CD8-positive, alpha-beta memory T cell (primary cell): ENCODE measurements at places on chromosomes 13 and 19. TPM values are rescaled to one million over a fixed set of nuclear protein-coding genes. Genes with fewer than 3 reads are reported as not detected.

DNA sequence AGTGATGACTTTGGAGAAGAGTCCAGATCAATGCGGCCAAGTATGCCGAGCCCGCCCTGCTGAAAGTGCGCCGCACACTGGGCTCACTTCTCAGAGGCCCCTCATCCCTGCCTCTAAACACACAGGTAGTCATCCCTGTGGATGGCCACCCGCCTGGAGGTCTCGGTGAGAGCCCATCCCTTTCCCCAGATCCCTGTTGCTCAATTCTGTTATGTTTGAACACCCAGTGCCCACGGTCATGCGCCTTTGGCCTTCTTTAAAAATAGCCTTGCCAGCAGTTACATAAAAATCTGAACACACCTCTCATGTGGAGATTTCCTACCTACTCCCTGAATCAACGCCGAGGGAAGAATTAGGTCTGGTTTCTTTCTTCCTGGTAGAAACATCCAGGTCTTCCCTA lies 11.9 kb downstream of the ELAVL1 start:
- DNase-seq, result no peak

GRCh38 chr19:10784257-10784656 lies 51.8 kb downstream of the TMED1 start:
- no peak for DNase-seq

DNA sequence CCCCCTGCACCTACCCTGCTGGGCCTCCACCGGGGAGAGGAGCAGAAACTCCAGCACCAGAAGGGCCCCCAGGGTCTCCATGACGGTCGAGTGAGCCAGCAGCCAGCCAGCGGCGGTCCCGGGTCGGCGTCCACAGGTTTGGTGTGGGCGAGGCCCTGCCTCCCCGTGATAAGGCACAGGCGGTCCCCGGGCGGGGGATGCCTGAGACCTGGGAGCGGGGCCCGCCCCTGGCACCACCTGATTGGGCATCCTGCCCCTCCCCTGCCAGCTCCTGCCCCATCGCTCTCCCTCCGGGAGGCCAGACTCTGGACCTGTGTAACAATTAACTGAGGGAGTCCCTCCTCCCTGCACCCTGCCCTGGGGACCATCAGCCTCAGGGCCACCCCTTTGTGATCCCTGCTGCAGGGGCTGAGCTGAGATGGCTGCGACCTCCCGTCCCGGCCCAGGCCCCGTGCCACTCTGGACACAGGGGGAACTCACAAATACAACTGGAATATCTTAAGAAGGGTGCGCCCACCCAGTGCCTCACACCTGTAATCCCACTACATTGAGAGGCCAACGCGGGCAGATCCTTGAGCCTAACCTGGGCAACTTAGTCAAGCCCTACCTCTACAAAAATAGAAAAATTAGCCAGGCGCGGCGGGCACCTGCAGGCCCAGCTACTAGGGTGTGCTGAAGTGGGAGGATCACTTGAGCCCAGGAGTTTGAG lies at the start of gene SMIM24:
TSS of gene SMIM24 (minus strand) at position 143 of the 709 bp plus-strand sequence. CDS start at position 81, 62 bp downstream.
- no peak for DNase-seq

GRCh38 chr13:101127741-101128353 lies 288.5 kb downstream of the NALCN start:
- DNase-seq, result no peak

GRCh38 chr19:403221-404027 lies 5.5 kb downstream of the C2CD4C start:
- DNase-seq, result no peak

- DNase-seq, result no peak
These were observed 485.2 kb downstream of the ZNF536 start for GRCh38 chr19:30857388-30857787.

DNA sequence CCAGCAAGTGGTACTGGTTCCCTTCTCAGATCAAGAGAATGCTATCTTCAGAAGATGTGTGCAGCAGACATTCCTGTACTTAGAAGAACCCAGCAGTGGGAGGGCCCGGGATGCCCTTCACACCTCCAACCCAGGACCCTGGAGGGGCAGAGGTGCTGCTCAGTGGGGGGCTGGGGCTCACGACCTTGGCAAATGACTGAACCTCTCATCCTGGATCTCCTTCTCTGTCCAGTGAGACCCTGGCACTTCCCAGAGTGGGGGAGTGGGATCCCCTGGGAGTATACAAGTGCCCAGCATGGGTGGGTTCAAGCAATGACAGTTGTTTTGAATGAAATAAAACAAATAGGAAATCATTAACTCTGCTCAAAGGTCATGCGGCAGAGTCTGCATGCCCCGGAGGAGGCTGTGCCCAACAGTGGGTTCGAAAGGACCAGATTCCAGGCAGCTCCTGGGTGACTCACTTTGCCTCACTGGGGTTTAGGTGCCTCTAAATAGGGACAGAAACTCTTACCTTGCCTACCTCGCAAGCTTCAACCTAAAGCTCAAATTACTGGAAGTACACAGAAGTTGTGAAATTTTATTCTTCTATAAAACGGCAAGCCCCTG lies 26.9 kb downstream of the GGACT start:
- no peak for DNase-seq

DNA sequence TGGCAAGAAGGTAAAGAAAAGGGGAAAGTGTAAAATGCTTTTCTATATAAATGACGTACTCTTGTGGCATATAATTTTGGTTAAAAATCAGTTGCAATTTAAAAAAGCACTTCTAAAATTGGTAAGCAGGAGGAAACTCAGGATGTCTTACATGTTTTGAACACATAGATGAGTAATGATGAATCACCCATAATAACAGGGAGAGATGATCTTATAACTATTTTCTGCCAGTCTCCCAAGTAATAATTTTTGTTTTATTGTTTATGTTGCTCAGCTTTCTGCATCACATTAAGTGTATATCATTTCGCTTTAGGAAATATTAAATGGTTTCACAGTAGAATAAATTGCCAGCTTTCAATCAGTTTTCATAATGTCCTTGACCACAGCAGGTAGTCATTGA lies 1430.7 kb upstream of the PCDH20 start:
- no peak for DNase-seq

DNA sequence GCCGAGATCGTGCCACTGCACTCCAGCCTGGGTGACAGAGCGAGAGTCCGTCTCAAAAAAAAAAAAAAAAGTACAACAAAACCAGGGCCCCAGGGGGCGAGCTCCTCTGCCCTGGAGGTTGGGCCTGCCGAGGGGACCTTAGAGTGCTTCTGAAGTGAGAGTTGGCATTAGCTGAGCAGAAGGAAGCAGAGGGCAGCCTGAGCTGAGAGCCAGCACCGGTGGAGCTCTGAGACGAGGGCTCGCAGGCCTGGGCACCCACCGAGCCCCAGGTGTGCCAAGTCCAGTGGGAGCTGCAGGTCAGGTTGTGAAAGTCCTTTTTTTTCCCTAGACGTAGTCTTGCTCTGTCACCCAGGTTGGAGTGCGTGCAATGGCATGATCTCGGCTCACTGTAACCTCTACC lies 46.0 kb downstream of the KDM4B start:
- no peak for DNase-seq

DNA sequence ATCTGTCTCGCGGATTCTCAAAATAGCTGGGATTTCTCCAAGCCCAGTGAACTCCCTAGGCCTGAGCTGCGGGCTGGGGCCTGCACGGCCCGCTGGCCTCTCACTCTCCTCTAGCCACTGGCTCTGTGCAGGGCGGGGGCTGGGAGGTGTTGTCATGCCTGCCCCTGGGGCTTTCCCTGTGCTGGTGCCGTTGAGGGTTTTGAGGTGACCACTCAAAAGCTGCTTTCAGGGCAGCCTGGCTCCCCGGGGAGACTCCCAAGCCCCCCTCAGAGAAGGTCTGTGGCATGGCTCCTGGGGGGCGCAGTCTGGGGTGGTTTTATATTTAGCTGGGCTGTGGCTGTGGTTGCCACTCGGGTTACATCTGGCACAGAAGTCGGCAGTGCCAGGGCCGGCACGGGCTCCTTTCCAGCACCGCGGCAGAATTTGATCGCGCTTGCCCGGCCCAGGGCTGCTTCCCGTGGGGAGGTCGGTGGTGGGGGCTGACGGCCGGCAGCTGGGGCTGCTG lies 10.0 kb downstream of the NDUFB7 start:
- DNase-seq, result peak; percentile 17

GRCh38 chr19:50486823-50487515 lies 10.3 kb upstream of the GARIN5A start:
- peak; percentile 27 for DNase-seq

DNA sequence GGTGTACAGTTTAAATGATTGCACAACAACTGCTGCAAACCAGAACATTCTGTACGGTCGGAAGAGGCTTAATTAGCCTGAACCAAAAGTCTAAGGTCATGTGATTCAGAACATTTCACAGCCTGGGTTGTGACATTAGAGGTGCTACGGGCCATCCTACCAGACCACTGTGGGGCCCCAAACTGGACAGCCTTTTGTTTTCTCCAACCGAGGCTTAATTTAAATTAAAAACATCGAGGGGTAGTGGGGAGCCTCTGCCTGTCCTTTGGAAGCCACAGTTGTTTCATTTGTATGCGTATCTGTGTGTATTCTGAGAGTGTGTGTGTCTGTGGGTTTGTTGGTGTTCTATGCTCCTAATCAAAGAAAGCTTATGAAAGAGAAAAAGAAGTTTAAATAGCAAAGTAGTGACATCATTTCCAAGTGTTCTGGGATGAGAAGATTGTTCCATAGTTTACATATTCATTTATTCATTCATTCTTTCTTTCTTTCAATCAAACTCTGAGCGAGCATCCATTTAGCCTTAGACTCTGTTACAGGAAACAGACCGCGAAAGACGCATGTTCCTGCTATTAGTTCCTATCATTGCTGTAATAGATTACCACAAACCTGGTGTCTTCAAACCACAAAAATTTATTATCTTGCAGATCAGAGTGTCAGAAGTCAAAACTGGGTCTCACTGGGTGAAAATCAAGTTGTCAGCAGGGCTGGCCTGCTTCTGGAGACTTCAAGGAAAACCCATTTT lies 444.8 kb downstream of the FOXO1 start:
- peak; percentile 70 for DNase-seq

DNA sequence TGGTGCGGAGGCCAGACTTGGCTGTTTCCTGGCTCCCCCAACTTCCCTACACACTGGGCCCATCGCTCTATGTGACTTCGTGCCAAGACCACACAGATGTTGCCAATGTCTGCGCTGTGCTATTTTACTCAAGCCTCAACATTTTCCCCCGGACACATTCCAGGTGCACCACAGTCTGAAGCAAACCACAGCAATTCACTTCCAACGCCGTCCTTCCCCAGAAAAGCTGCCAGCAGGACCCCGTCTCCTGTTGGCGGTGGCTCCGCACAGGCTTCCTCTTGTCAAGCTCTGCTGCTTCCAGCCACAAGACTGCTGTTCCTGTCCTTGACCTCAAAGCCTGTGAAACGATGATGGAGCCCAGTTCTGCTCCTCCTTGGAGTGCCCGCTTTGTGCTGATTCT lies 100.7 kb downstream of the CRYL1 start:
- DNase-seq, result no peak

- DNase-seq, result no peak
These were observed 346.6 kb downstream of the TBC1D4 start for GRCh38 chr13:75135325-75135825.

- no peak for DNase-seq
These were observed 17.9 kb downstream of the BTBD2 start for GRCh38 chr19:1997353-1998233.

DNA sequence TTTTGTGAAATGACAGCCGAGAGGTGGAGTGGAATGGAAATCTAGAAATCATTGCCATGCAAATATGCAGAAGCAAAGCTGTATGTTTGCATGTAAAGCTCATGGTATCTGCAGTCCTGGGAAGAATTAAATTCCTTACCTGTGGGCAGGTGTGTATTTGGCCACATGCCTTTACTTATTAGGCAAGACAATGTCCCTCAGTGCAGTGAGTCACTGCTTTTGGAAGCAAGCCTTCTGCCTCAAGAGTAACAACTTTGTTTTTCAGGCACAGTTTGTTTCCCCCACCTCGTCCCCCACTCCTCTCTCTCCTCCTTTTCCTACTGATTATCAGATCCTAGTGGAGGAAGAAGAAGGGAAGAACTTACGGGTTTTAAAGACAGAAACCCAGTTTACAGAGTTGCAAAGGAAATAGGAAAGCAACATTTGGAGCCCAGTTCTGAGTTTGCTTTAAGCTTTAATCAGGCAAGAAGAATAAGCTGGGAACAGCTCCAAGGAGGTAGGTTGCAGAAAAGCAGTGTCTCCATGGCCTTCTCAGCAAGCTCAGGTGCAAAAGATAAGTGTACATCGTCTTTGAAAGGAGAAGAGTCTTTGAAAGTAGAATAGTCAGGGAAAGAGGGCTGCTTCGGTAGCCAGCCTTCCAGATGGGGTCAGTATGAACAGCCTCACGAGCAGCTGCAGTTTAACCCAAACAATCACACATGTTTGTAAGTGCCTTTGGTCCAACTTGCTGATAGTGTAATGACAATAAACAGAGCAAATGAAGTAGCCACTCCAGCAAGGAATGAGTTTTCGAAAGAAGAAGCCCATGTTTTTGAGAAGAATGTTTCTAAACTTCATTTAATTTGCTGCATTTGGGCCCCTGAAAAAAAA lies 190.1 kb downstream of the KLF5 start:
- DNase-seq, result no peak

DNA sequence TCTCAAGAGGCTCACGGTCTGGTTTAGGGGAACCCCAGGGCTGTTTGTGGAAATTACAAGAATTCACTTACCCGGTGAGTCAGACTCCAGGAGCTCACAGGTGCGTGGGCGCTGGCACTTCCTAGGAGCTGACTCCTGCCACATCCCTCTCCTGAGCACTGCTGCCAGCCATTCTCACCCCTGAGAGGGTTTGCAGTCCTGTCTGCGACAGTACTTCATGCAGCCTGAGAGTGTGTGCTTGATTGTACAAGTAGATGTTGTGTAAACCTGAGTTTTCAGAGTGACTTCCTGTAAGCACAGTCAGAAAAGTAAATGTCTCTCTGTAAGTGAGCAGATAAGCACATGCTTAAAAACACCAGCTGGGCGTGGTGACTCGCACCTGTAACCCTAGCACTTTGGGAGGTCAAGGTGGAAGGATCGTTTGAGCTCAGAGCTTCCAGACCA lies 8.1 kb downstream of the MRPL4 start:
- DNase-seq, result no peak

DNA sequence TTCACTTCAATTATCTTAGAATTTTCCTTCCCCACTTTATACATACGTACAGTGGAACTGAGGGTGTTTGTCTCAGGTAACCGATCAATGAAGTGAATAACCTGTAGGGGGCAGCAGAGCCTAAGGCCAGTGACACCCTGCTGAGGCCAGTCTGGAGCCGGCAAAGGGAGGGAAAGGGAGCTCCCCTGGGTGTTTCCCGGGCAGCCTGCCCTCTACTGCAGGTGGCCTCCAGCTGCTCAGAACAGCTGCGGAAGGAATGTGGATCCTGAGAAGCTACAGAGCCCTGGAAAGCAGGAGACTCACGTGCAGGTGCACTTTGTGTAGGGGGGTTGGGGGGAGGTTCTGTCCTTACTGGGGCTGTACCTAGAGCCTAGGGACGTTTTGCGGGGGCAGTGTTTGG lies 832 bp upstream of the ZNF491 start:
- DNase-seq, result peak; percentile 80

DNA sequence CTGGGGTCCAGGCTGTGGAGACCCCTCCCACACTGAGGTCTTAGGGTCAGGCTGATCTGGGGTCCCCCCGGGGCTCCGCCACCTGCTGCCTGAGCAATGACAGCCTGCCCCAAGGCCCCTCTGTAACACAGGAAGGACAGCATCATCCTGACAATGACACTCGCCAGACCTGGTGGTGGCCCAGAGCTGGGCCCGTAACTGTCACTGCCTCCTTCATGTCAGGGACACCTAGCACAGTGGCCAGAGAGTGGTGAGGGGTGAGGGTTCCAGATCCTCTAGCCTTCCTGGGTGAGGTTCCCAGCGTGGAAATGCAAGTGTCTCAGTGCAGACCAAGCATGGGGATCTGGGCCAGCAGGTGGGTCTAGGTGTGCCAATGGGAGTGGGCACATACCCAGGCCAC lies 27.8 kb downstream of the OPA3 start:
- no peak for DNase-seq

PRKACA gene
- total RNA-seq, result 81.0 TPM

SBK3 gene
- not detected for total RNA-seq

CGB7 gene
- not detected for total RNA-seq

ZNF345 gene
- 3.9 TPM for total RNA-seq

FFAR2 gene
- not detected for total RNA-seq
